Effector memory CD4-positive, alpha-beta T cell (primary cell): ENCODE measurements at places on chromosomes 6 and 20.

GRCh38 chr20:6909608-6910007 lies 142.1 kb downstream of the BMP2 start:
- no peak for DNase-seq

GRCh38 chr6:144159742-144160141 lies 9.4 kb downstream of the STX11 start:
- no peak for DNase-seq

- no peak for DNase-seq
Measured at GRCh38 chr6:11076540-11076939, 17.1 kb upstream of the SMIM13 start.

GRCh38 chr20:55730321-55730720 lies 275.0 kb downstream of the CBLN4 start:
- no peak for DNase-seq

DNA sequence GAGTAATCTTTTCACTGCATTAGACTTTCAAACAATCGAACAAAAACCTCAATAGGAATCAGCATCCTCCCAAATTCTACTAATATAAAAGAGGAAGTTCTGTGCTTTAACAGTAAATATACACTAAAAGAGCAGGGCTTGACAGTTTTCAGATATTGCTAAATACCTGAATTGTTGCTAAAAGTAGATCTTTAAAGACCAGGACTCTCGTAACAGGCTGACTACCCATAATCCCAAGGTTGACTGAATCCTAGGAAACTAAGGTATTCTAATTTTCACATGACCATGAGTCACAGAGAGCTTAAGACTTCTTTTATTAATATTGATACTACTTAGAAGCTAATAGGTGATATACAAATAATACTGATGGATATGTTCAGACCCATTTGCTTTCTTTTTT lies 10.1 kb downstream of the CD164 start:
- no peak for DNase-seq

DNA sequence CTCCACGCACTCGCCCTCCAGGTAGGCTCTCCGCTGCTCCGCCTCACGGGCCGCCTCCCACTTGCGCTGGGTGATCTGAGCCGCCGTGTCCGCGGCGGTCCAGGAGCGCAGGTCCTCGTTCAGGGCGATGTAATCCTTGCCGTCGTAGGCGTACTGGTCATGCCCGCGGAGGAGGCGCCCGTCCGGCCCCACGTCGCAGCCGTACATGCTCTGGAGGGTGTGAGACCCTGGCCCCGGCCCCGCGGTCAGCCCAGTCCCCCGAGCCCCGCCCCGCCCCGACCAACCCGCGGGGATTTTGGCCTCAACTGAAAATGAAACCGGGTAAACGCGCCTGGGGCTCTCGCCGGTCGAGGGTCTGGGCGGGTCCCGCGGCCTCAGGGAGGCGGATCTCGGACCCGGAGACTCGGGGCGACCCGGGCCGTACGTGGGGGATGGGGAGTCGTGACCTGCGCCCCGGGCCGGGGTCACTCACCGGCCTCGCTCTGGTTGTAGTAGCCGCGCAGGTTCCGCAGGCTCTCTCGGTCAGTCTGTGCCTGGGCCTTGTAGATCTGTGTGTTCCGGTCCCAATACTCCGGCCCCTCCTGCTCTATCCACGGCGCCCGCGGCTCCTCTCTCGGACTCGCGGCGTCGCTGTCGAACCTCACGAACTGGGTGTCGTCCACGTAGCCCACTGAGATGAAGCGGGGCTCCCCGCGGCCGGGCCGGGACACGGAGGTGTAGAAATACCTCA lies 598 bp downstream of the HLA-B start:
- peak; percentile 32 for DNase-seq

DNA sequence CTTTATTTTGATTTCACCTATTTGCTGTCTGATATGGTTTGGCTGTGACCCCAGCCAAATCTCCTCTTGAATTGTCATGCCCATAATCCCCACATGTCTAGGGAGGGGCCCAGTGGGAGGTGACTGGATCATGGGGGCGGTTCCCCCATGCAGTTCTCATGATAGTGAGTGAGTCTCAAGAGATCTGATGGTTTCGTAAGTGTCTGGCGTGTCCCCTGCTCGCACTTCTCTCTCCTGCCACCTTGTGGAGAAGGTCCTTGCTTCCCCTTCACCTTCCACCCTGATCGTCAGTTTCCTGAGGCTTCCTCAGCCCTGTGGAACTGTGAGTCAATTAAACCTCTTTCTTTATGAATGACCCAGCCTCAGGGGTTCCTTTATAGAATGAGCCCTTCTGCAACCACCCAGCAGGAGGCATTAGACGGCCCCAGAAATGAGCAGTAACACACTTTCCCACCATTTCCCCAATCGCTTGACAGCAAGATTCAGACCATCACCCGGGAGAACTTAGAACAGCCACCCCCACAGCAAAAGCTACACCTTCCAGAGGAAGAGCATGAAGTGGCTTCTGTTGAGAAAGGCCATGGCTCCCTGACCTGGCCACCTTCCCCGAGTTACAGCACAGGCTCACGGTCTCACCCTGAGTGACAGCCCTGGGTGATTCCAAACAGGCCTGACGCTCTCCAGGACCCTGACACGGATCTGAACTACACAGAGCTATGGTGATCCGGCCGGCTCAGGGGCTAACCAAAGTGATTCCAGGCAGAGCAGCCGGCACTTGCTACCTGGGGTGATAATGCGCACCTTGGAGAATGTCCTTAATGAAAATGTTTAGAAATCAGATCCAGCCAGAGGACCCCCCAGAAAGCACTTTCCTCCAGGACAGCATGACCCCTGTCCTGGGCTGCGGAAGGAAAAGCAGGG lies 131.2 kb upstream of the CDH4 start:
- DNase-seq, result no peak

- DNase-seq, result no peak
Measured at GRCh38 chr6:142378138-142378875, 76.5 kb downstream of the ADGRG6 start.

DNA sequence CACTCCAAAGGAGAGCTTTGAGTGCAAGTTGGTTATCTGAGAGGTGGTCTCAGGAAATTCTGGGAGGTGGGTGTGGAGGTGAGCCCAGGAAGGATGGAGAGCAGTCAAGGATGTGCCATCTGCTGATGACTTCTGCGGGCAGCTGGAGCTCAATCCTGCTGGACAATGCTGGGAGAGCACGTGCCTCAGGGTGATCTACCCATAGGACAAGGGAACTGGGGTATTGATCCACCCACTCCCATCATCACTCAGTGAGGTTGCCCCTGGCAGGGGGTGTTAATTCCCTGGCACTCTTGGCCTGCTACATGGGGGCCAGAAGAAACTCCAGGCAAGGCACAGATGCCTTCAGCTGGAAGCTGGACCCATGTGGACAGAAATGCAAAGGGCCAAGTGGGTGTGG lies 7.1 kb upstream of the ZBP1 start:
- DNase-seq, result no peak

GRCh38 chr20:59966428-59966827 lies 8.2 kb downstream of the CDH26 start:
- no peak for DNase-seq

- DNase-seq, result no peak
Measured at GRCh38 chr6:160330619-160331018, 17.6 kb upstream of the SLC22A3 start.

GRCh38 chr6:143652841-143653331 lies 24.9 kb upstream of the PHACTR2 start:
- DNase-seq, result no peak

GRCh38 chr20:33178726-33179125 lies 10.8 kb downstream of the BPIFA2 start:
- DNase-seq, result no peak

DNA sequence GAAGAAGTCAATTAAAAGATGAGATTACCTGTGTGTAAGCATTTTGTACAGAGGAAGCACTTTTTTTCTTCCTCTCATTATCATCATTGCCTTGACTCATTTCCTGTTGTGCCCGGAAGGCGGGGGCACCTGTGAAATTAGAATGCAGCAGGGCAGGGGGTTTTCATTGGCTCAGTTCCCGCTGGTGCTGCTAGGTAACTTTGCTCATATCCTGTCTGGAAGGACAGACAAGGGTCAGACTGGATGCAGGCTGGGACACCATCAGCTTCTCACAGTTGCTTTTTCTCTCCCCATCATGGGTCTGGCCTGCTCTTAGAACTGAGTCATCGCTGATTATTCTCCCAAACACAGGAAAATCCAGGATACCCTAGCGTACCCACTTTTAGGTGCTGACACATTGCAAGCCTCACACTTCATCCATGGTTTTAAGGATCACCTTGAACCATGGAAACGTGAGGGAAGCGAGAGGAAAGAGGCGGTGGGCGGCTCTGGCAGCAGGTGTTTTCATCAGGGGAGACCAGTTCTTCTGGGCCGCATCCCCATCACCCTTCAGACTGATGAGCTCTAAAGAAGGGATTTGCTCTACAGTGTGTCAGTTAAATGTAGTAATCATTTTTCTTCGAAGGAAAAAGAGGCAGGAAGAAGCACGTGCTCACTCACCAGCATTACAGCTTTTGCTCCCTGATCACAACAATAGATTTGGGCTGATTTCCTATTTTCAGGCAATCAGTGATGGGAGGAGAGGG lies 195.7 kb upstream of the SASH1 start:
- DNase-seq, result peak; percentile 58

DNA sequence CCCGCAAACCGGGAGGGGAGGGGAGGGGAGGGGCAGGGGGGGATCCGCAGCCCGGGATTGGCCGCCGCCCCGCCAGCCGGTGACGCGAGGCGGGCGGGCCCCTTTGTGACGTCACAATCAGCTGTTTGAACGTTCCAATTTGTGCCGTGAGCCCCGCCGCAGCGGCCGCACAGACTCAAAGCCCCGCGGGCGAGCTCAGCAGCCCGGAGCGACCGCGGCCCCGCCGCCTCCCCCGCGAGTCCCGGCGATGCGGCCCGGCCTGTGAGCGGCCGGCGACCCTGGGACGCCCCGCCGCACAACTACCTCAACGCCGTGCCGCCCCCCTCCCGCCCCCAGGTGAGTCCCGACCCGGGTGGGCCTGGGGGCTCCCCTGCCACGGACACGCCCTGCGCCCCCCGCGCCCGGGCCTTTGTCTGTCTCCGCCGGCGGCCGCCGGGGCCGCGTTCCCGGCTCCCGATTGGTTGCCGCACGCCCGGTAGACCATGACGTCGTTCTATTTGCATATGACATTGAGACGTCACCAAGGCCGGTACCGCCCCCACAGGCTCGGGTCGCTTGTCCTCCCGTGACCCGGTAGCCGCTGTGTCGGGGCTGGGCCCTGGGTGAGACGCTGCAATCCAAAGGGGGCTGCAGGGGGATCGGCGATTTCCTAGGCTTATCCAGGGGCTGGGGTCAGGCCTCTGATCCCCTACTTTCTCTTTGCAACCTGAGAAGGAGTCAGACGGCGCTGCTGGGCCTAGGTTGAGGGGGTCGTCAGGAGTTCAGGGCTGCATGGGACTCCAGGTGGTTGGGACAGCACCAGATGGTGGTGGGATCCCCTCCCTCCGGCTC lies at the start of gene TP53INP2:
Gene TP53INP2, plus strand, starts transcription at position 168 of the 831 bp plus-strand sequence. CDS start 4,396 bp downstream, outside the sequence.
- DNase-seq, result peak; percentile 90

DNA sequence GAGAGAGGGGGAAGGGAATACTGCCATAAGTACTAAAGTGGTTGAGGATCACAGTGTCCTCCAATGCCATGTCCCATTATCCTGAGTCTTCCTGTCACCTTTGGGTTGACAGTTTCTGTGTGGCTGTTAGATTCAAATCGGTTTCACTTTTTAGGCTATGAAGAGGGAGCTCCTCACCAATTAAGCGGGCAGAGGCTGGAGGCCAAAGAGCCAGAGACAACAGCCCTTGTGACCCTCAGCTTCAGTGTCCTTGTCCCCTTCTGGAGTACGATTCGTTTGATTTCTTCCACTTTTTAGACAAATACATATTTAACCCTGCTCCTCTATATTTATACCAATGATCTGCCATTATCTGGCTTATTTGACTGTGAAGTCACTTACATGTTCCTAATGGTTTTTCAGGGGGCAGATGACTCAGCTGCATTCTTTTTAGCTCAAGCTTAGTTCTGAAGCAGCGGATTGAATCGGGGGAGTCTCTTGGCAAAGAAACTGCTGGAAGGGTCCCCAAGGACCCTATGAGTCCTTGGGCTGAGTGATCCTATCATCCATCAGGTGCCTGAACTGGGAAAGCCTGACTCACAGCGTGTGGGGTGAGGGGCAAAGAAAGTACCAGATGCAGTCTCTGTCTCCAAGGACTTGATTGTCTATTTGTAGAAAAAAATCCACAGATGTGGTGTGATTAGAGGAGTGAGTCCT lies 18.2 kb downstream of the FERMT1 start:
- DNase-seq, result no peak

DNA sequence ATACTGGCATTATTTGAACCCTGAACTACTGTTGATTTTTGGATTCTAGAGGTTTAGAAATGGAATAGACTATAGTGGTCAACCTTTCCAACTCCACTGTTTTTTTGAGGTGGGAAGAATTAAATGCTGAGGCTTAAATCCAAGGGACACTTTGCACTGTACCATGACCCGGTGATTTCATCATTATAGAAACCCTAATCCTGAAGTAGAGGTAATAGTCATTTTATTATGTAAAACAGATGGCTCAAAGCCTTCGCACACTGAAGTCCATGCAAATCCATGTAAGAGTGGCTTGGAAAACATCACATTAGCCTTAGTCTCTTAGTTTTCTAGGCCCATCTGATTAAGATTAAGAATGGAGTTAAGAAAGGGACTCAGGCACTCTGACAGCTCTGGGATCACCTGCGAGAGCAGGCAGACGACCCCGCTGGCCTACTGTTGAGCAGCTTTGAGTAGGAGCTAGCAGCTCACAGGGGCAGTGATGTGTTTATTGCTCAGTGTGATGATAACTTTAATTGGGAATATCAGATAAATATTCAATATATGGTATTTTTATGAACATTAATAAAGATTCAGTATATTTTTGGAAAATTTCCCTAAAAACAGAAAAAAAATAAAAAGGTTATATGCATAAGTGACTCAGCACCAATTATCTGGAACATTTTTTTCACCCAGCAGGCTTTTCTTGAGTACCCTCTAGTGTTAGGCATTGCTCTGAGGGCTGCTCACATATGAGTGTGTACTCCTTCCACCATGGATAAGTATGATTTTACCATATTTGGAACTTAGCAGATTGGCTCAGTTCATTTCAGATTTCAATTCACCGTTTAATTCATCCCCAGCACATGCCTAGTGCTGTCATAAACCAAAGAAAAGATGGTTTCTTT lies 13.4 kb downstream of the SLX4IP start:
- no peak for DNase-seq

- DNase-seq, result no peak
Measured at GRCh38 chr20:17177341-17177740, 49.5 kb upstream of the PCSK2 start.

- no peak for DNase-seq
Measured at GRCh38 chr6:14511061-14511586, 393.6 kb downstream of the CD83 start.

GRCh38 chr6:157848693-157849092 lies 25.6 kb downstream of the SNX9 start:
- DNase-seq, result no peak

DNA sequence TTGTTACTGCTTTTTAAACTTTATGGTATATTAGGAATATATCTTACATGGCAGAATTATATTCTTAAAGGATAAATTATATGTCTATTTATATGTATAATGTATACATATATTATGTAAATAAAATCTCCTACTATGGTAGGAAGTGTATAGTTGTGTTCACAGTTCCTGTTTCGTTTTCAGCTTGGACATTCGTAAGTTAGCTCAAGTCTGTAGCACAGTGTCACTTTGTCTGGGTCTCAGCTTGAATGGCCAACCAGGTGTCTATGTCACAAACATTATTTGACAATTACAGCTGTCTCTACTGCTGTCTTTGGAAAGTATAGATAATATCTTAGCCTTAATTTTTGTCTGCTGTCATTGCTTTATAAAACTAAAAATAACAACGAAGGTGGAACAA lies 303.9 kb downstream of the CDKAL1 start:
- no peak for DNase-seq

- DNase-seq, result no peak
Measured at GRCh38 chr6:44179072-44179536, 20.5 kb downstream of the CAPN11 start.

- DNase-seq, result no peak
Measured at GRCh38 chr6:132400883-132401617, at the start of gene MOXD1. Gene MOXD1, minus strand, starts transcription at chr6:132401475. Its CDS starts 49 bp downstream, at chr6:132401426.
